HL-60 (cell line): ENCODE measurements at places on chromosomes 5 and 9.

DNA sequence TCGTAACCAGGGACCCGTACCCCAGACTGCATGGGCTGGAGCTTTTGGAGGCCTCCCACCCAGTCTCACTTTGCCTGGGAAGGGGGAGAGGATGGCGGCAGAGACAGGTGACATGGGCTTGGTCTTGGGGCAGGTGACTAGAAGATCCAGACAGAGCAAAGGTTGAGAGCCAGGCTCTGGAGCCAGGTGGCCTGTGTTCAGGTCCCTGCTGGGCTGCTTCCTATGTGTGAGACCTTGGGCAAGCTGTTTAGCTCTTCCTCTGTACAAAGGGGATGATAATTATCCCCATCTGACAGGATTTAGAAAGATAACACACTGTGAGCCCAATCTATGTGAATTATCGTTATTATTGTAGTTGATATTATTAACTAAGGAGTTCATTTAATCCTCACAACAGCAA, 16.1 kb upstream of the NDST1 start:
- no peak for DNase-seq

GRCh38 chr5:131392466-131393095, 128.7 kb downstream of the CDC42SE2 start:
- DNase-seq: no peak

DNA sequence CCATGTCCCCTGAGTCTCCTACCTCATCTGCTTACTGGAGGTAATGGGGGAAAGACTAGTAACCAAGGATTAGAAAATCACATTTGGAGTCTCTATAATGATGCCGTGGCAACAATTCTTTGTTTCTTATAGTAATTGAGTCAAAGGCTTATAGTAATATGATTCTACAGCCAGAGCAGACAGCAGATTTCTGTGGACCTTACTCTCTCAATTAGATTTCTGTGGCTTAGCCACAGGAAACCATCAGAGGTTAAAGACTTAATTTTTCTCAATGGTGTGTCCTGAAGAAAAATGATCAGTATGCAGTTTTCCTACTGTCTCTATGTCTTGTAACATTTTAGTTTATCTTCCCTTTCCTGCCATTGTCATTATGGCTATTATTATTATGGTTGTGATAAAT, 59.3 kb upstream of the CD180 start:
- no peak for DNase-seq

GRCh38 chr9:110115826-110116542, 92.0 kb downstream of the C9orf152 start:
- no peak for DNase-seq

DNA sequence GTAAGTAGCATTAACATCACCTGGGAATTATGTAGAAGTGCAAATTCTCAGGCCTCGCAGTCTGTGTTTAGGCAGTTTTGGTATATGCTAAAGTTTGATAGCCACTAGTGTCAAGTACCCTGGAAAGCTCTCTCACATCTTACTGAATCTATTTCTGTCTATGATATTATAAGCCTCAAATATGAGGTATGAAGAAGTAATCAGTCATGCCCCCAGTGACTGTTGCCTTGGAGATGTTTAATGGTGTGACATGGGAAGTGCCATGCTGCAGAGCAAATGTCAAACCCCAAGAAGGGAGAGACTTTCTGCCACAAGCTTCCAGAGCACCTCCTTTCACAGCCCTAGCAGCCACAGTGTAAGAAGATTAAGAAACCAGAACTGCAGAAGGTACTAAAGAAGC, 9.8 kb upstream of the PDE8B start:
- no peak for DNase-seq

DNA sequence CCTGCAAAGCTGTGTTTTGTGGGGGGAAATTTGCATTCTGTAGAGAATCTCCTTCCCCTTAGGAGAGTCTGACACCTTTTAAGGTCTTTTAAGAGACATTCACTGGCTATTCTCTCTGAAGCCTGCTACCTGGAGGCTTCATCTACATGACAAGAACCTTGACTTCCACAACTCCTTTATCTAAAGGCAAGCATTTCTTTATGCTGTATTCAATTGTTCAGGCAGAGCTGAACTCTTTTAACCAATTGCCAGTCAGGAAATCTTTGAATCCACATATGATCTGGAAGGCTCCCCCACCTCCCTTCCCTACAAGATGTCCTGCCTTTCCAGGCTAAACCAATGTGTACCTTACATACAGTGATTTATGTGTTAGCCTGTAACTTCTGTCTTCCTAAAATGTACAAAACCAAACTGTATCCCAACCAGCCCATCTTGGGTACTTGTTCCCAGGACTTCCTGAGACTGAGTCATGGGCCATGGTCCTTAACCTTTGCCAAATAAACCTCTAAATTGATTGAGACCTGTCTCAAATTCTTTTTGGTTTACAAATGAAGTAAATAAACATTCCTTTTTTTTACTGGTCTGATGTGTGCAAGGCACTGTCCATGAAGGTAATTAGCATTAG, 9.9 kb downstream of the C9orf85 start:
- DNase-seq: no peak

- DNase-seq: no peak
Observed at GRCh38 chr9:17682684-17683083, 103.8 kb downstream of the SH3GL2 start.
